Stimulated activated CD8-positive, alpha-beta memory T cell treated with anti-CD3 and anti-CD28 coated beads, Interleukin-4, amount 100 ng/mL, for 1 hour (primary cell): ENCODE measurements at places on chromosomes 1 and 21.

DNA sequence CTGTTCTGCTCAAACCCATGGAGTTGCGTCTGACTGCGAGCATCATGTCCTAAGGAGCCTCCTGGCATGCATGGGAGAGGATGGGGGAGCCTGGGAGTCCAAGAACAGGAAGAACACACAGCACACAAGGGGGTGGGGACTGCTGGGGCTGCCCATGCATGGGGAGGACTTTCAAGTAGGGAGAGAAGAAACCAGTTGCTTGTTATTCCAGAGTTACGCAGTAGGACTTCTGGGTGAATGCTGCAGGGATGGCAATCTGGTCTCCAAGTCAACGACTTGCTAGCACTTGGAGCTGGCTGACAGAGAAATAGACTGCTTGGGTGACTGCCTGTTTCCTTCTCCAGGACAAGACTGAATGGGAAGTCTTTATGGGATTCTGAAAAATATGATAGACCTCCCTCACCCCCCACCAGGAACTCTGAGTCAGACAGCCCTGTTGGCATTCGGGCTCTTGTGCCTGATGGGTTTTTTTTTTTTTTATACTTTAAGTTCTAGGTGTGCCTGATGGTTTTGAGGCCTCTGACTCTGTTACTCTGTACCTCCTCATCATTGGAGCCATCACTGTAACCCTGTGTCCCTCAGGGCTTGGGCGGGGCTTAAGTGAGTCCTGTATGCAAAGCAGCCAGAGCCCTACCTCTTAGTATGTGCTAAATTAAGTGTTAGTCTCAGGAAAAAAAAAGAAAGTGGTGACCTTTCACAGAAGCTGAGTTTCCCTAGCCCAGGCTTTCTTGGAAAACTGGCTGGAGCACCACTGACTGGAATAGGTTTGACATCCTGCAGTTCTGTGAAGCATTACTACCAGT is 30.3 kb downstream of the MAP3K21 start:
- DNase-seq, result no peak

- DNase-seq, result no peak
Observed at GRCh38 chr1:82377201-82377884, 576.6 kb downstream of the ADGRL2 start.

GRCh38 chr1:207298186-207298585 is 23.3 kb upstream of the CD55 start:
- no peak for DNase-seq

DNA sequence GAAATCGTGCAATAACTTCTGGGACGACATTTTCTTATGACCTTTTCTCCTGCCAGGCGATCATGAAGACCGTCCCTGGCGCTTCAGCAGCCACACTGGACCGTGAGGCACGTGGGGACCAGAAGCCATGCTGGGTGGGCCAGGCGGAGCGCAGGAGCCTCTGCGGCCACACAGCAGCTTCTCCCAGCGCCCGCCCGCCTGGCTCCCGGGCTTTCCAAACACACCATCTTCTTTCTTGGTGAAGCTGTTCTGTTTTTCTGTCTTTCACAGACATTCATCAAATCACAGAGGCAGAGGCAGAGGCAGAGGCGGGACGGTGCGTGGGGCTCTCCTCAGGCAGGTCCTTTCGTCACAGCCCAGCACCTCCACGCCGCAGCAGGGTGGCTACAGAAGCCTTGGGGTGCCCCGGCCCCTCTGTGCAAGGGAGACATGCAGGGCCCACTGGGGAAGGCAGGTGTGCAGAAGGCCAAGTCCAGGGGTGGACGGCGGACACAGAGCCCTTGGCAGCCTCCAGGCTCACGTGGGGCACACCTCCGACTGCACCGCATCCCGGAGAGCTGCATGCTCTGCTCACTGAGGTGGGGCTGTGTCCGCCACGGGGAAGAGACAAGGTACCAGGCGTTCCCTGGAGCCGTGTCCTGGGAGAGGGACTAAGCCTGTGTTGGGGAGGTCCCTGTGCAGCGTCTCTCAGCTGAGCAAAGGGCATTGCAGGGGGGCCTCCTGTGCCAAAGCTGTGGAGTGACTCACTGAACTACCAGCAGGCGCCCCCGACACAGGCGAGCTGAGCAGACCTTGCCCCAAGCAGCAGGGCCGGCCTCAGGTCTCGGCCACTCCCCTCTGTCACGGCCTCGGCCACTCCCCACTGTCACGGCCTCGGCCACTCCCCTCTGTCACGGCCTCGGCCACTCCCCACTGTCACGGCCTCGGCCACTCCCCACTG is 2.6 kb upstream of the TMEM240 start:
- DNase-seq, result no peak

- DNase-seq, result no peak
Observed at GRCh38 chr1:230567221-230567575, 75.1 kb upstream of the COG2 start.

DNA sequence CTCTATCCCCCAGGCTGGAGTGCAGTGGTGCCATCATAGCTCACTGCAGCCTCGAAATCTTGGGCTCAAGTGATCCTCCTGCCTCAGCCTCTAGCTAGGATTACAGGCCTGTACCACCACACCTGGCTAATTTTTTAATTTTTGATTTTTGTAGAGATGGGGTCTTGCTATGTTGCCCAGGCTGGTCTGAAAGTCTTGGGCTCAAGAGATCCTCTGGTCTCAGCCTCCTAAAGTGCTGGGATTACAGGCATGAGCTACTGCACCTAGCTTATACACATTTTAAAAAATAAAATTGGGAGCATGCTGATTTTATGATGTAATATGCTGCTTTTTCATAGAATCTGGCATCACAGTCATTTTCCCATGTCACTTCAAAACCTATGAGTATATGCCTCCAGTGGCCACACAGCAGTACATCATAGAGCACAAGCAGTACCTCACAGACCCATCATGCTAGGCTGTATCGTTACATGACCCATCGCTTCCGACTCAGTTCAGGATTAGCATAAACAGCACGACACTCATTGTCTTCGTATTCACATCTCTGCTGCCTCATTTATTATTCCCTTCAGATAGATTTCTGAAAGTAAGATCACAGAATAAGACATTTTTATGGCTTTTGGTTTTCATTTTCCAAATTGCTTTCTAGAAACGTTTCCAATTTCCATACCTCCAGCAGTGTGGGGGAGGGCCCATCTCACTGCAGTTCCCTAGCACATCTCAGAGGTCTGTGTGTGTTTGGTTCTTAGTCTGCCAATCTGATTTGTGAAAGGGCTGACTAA is 35.9 kb upstream of the CCSAP start:
- no peak for DNase-seq

DNA sequence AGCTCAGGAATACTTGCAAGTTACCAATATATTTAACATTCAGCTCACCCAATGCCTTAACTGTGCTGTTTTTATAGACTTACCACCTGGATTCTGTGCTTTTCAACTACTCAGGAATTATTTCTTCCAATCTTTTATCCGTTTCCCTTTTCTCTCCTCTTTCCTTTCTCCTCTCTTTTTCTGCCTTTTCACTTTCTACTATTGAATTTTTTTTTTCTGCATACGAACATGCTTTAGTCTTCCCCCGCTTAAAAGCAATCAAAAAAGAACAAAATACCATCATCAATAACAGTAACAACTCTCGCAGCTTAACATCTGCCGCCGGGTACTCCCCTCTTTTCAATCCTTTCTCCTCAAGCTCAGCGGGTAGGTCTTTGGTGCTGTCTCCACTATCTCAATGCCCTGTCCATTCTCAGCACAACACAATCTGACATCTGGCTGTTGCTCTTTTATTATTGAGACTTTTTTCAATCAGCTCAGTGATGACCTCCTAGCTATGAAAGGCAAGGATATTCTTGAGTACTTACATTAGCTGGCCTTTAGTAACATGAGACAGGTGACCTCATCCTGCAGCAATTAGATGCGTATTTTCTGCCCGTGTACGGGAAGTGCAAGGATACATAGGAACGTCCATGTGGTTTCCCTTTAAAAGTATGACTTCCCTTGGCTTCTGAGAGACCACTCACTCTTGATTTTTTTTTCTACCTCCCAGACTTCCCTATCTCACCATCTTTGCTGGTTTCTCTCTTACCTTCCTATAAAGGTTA is 40.2 kb upstream of the SIPA1L2 start:
- no peak for DNase-seq

DNA sequence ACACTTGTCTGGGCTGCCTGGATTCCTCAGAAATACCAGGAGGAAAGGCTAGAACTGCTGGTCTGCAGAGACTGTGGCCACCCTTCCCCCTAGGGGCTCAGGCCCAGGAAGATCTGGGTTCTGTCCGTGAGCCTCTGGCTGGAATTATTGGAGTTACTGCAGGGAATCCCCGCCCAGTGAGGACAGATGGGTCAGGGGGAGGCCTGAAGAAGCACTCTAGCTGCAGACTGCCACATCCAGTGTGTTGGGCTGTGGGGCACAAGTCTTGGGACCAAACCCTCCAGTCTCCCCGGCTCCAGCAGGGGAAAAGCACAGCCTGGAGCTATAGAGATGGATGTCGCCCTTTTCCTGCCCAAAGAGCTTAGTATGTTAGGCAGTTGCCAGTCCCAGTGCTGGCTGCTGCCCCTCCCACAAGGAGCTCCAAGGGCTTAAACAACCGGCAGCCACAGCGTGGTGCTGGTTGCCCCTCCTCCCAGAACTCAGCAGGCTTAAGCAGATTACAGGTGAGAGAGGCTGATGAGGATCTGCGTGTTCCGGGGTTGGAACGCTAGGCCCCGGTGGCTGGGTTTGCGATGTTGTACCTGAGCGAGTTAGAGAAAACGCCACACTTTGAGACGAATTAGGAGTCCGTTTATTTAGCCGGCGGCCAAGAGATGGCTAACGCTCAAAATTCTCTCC is 255.5 kb upstream of the LRRC7 start:
- DNase-seq, result no peak

DNA sequence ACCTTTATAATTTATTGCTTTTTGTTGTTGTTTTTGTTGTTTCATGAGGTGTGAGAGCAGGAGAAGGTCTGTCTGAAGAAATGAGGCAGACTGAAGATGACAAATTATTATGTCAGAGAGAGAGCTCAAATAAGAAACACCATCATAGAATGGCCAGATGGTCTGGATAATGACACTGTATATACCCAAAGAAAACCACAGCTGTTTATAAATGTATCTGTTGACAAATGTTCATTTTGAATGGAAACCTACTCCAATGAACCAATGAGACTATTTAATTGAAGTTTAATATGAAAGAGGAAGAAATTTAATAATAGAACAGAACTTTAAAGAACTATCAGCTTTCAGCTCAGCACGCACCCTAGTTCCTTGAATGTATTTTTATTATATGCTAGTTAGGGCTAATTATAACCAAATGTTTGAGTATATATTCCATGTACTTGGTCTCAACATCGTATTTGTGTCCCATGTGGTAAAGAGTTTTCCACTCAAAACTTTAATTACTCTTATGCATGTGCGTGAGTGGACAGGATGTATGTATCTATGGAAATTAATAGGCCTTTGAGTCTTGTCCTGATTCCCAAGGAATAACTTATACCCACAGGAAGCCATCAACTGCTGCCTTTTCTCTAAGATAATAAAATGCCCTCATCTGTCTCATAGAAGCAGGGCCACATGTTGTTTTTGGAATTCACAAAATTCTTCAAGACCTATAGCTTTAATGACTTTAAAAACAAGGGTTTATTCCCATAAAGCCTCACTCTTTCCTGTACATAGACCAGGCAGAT is 202.7 kb downstream of the KCNK2 start:
- DNase-seq, result no peak

- DNase-seq, result no peak
Observed at GRCh38 chr1:205248793-205249601, 21.3 kb downstream of the TMCC2 start.

- DNase-seq, result peak; percentile 40
Observed at GRCh38 chr1:12617901-12618660, at the start of gene DHRS3. Gene DHRS3, minus strand, starts transcription at chr1:12618210. Its CDS starts 862 bp downstream, at chr1:12617348.

GRCh38 chr1:163924041-163924440 is 602.3 kb downstream of the NUF2 start:
- DNase-seq, result no peak

DNA sequence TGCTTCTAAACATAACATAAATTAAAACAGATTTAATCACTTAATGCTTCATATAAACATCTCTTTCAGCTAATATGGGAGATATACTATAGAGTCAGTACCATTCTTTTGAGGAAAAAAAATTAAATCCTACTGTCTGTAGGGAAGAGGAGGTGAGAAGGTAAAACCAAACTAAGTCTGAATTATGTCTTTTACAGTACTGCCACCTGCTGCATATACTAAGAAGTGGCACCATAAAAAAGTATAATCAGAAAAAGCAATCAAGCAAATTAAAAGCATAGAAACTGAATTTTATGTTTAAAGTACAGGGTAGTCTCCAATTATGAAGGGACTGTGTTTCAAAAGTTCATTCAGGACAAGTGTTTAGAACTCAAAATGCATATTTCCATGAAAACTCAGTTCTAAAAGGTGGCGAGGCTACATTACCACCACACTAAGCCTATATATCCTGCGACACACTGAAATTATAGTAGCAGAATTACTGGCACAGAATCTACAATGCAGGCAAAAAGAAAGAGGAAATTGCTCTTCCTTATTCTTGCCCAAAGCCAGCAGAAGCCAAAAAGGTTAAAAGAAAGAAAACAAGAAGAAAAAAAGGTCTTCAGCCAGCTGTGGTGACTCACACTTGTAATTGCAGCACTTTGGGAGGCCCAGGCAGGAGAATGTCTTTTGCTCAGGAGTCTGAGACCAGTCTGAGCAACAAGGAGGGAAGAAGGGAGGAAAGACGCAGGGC is 9.0 kb downstream of the NSL1 start:
- no peak for DNase-seq

DNA sequence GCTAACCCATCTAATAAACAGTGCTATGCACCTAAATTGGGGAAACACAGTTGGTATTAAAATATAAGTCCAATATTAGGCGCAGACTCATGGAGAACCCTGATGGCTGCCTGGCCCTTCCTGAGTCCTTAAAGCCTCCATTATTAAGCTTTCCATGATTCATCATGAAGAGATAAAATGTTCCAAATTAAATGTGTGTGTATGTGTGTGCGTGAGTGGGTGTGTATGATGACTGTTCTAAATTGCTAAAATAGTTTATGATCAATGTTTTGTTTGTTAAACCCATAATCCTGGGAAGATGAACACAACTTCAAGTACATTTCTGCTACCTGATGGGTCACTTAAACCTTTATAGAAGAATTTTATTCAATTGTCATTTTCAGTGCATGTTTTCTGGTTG is 6.3 kb upstream of the RBBP5 start:
- DNase-seq, result no peak

GRCh38 chr1:209850342-209850979 is 22.7 kb downstream of the UTP25 start:
- no peak for DNase-seq

DNA sequence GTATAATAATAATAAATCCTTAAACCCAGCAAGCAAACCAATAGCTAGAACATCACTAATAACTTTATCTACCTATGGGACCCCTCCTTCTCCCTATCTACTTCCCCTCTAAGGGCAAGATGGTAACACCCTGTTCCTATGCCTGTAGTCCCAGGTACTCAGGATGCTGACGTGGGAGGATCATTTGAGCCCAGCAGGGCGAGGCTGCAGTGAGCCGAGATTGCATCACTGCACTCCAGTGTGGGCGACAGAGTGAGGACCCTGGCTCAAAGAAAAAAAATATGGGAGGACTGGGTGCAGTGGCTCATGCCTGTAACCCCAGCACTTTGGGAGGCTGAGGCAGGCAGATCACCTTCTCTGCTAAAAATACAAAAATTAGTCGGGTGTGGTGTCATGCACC is 143.1 kb upstream of the SLC45A1 start:
- no peak for DNase-seq

GRCh38 chr1:242201090-242201489 is 202.2 kb upstream of the MAP1LC3C start:
- DNase-seq, result no peak

- no peak for DNase-seq
Observed at GRCh38 chr1:66506393-66506687, 27.6 kb upstream of the SGIP1 start.
